ENCODE measurements at places on chromosomes 5 and 9.

DNA sequence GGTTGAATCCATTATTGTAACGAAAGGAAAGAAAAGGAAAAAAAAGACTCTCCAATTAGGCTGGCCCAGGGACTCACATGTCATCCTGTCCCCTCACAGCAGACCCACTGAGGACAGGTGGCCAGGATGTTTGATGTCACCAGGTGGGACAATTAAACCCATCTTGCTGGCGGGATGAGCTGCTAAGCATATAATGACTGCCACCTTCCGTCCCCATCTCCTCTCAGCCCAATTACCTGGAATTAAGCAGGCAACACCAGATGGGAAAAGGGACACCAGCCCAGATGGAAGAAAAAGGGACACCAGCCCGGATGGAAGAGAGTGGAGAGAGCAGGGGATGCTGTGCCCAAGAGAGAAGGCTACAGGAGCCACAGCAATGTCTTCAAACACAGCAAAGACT, 116.6 kb upstream of the SARDH start:
- no peak for DNase-seq

- no peak for DNase-seq
These were observed 126.5 kb upstream of the MAST4 start for GRCh38 chr5:66469684-66470083.

DNA sequence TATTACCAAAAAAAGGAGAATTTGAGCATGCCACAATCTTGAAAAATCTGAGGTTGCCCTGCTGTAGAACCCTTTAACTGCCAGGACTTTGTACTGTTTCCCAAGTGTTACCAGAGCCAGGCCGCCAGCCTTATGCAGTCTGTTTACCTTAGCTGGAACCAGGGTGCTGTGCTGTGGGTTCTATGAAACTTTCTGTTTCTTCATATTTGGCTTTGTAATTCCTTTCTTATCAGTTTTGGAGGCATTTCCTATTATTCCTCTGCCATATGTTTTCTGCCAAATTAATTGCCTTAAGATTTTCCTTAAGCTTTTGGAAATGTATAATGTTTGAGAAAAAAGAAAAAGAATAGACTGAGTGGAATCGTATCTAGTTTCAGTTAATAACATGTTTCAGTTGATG, 2.1 kb downstream of the S1PR3 start:
- DNase-seq, result no peak

GRCh38 chr9:27353474-27354229, 56.7 kb upstream of the EQTN start:
- DNase-seq, result no peak

- DNase-seq, result no peak
These were observed 140.8 kb downstream of the CEP120 start for GRCh38 chr5:123282444-123282843.

DNA sequence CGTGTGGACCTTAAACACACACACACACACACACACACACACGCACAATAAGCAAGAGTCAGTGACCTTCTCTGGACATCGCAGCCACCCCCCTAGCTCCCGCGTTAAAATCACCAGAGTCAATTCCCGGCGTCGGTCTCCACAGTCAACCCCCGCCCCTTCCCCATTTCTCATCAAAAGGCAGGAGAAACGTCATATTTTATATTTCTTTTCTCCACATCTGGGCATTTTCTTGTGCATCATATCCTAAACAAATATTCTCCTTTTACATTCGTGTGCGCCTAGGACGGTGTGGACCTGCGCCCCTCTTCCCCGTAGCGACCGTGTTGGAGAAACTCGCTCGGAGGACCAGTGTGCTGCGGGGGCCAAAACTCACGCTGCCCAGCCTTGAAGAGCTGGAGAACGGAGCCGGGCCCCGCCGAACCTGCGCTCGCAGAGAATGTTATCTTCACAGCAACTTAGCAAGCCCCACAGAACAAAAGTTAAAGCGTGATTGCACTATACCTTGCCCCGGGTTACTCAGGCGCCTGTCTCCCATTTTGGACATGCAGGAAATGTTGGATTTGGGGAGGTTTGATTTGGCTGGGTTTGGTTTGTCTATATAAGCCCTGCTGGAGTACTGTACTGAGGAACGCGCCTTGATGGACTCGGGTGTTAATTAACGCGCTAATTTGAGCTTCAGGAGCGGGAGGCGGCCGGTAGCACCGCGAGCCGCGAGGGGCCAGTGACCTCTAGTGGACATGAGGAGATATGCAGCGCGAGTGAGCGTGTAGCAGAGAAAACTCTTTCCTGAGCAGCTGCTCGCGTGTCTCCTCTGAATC, 192.4 kb downstream of the MEF2C start:
- DNase-seq, result peak; percentile 29

DNA sequence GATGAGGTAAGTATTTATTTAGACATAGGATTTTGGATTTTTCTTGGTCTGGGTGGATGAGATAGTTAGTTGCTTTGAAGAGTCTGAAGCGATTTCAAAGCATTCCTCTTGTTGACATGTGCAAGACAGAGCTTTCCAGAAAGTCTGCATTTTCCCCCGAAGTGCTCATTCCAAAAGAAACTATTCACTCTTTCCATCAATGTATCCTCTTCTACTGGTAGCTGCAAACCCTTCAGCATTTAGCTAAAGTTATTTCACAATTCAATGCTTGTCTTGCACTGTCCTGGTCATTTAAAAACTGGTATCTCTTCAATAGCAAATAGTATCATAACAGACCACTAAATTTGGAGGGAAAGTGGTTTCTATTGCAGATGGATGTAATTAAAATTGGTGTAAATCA, 13.0 kb downstream of the NREP start:
- no peak for DNase-seq

DNA sequence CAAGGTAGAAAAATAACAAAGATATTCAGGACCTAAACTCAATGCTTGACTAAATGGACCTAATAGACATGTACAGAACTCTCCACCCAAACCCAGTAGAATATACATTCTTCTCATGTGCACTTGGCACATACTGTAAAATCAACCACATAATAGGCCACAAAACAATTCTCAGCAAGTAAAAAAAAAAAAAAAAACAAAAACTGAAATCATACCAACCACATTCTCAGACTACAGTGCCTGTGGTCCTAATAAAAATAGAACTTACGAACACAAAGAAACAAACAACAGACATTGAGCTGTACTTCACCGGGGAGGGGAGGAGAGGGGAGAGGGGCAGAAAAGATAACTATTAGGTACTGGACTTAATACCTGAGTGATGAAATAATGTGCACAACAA, 114.1 kb upstream of the CD180 start:
- DNase-seq, result no peak

DNA sequence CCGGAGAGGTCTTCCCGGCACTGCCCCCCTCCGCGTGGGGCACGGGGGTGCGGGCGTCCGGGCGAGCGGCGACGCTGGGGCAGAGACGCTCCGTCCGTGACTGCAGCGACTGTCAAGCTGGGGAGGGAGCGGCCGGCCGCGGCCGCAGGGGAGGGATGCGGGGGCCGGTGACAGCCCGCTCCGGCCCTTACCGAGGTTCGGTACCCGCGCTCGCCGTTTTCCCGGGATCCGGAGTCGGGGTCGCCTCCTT, 400 bp downstream of the KDM4C start:
- DNase-seq, result no peak

All from CD4-positive, CD25-positive, alpha-beta regulatory T cell (primary cell).